ENCODE measurements at places on chromosomes 13 and 19. TPM values are rescaled to one million over a fixed set of nuclear protein-coding genes. Genes with fewer than 3 reads are reported as not detected.

GRCh38 chr19:47723581-47723940 lies 10.3 kb downstream of the EHD2 start:
- H3K4me1 ChIP-seq: peaks cover 13% of the 10 kb centered on the region
- H3K27ac ChIP-seq: no peak overlapping the region
- H3K36me3 ChIP-seq: no peaks in the 10 kb centered on the region

DNA sequence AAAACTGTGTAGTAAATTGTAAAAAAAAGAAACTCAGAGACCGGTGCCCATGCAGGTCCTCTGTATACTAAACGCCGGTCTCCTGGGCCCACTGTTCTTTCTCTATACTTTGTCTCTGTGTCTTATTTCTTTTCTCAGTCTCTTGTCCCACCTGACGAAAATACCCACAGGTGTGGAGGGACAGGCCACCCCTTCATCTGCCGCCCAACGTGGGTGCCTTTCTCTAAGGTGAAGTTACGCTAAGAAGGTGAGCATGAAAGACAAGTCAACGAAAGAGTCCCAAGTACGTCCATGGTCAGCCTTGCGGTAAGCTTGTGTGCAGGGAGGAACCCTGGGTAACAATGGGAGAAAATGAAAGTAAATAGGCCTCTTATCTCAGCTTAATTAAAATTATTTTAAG lies 48.0 kb upstream of the WASF3 start:
- no peak overlapping the region for H3K27ac ChIP-seq
- H3K4me3 ChIP-seq: no peak overlapping the region
- no peaks in the 10 kb centered on the region for H3K4me1 ChIP-seq
- no peaks in the 10 kb centered on the region for H3K27me3 ChIP-seq
- no peaks in the 10 kb centered on the region for H3K36me3 ChIP-seq
- DNase-seq: no peak

- peaks cover 29% of the 10 kb centered on the region for H3K27me3 ChIP-seq
- H3K36me3 ChIP-seq: no peaks in the 10 kb centered on the region
- no peak within 1 kb of the TSS for H3K27ac ChIP-seq
- no peak for DNase-seq
Observed at GRCh38 chr19:51082611-51083010, at the start of gene KLK14. TSS of gene KLK14 (minus strand) at chr19:51082887. CDS start at chr19:51082614, 273 bp downstream.

CLEC17A gene
- not detected for total RNA-seq

SHISA7 gene
- 0.05 TPM for total RNA-seq

GRCh38 chr19:21022996-21023395 lies 2.5 kb downstream of the ZNF430 start:
- peak overlapping the region; percentile 94 for H3K27ac ChIP-seq
- peaks cover 44% of the 10 kb centered on the region for H3K36me3 ChIP-seq
- DNase-seq: no peak
- peak overlapping the region; percentile 100 for H3K4me3 ChIP-seq

B9D2 gene
- total RNA-seq: 8.8 TPM

DNA sequence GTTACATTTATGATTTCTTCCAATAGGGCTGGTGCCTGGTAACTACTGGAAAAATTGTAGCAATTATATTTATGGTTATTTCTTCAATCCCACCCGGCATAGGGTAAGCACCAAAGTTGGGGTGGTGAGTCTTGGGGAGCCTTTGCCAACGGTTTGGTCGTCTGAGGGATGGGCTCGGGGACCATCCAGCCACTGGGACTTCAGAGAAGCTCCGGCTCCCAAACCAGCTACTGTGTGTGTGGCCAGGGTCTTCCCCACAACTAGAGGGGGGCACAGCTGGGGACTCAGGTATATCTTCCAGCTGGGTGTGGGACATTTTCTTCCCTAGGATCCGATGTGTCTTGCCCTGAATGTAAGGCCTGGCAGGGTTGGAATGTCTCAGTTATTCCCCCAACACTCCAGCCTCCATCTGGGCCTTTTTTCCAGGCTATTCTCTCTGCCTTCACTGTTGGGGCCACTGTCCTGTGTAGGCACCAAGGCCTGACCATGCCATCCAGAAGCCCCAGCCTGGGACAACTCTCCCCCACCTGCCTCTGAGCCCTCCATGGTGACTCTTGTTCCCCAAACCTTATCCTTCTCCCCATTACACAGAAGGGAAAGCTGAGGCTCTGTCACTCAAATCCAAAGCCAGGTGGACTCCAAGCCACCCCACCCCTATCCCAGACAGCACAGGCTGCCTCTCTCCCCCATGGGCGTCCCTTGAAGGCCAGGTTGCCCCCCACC lies 1.1 kb upstream of the IFI30 start:
- H3K27ac ChIP-seq: peak overlapping the region; percentile 36
- H3K4me3 ChIP-seq: no peak overlapping the region
- DNase-seq: no peak
- H3K36me3 ChIP-seq: peaks cover 3% of the 10 kb centered on the region
- peaks cover 29% of the 10 kb centered on the region for H3K27me3 ChIP-seq

GJB2 gene
- 17.0 TPM for total RNA-seq

SULT2A1 gene
- total RNA-seq: 4.4 TPM

Data from type B pancreatic cell (in vitro differentiated cells).